ENCODE measurements at places on chromosomes 6 and 20.

- no peak for DNase-seq
Observed at GRCh38 chr6:54737247-54737646, 109.3 kb upstream of the FAM83B start.

DNA sequence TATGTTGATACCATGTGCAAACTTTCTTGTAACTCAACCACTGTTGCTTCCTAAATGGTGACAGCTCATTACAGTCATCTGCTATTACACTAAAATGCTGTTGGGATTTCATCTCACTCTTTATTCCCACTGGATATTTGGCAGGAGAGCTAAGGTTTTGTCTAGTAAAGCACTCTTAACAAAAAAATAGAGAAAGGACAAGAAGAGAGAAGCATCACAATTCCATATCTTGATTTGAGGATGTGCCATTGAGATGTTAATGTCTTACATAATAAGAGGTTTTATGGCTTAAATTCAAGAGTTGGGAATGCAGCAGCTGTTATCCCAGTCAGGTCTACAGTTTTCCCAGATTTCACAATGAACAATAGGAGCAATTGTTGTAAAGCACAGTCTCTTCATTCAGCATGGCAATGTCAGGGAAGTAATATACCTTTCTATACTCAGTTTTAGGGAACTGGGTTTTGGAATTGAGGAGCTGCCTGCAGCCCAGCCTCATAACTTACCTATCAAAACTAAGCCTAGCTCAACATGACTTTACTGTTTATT is 134.9 kb downstream of the ISM1 start:
- DNase-seq: no peak

DNA sequence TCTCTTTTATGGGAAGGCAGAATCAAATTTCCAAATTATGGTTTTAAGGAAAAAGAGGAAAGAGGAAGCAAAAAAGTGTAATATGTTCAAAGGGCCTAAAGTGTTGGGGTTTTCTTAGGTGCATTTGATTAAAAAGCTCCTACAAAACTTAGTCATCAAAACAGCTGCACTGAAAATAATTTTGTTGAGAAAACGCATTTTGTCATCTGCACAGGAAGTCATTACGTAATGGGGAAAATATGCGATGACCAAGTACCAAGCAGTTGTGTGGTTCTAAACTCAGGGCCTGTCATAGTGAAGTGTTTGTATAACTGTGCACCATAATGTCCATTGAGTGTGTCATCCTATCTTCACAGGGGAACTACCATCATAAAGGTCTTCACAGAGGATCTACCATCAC is 15.6 kb downstream of the HAO1 start:
- DNase-seq: no peak

DNA sequence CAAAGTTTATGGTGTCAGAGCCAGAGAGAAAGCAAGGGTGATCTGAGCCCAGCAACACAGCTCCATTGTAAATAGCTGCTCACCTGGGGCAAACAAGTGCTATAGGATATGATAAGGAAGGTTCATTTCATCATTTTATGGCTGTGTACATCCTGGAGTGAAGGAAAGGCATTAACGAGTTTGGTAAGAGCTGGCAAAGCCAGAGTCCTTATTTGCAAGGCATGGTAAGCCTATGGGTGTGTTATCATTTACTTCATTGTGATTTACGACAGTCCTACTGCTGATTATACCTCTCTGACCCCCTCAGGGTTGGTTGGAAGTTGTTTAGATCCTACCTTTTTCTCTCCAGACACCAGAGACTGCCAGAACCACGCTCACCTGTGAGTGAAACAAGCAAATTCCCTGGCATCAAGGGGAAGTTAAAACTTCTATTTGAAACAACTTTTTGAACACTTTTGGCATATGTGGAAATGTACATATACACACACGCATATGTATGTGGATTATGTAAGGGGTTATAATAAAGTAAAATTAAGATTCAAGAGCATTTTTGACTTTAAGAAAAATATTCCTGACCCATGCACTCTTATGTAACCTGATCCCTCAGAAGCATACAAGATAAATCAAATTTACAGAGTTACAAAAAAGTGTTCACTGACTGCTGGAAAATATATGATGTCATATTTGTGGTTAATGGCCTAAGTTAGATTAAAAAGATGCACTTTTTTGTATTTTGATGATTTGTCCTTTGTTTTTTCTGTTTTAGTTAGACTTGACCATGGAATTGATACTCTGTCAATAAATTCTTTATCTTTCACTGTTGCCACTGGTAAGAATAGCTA is 40.4 kb upstream of the EDN1 start:
- no peak for DNase-seq

GRCh38 chr6:18280084-18280483 is 15.8 kb upstream of the DEK start:
- no peak for DNase-seq

GRCh38 chr20:36585410-36586125 is 12.2 kb downstream of the TGIF2 start:
- DNase-seq: no peak

- no peak for DNase-seq
Observed at GRCh38 chr20:53794529-53795115, 201.0 kb upstream of the ZNF217 start.

DNA sequence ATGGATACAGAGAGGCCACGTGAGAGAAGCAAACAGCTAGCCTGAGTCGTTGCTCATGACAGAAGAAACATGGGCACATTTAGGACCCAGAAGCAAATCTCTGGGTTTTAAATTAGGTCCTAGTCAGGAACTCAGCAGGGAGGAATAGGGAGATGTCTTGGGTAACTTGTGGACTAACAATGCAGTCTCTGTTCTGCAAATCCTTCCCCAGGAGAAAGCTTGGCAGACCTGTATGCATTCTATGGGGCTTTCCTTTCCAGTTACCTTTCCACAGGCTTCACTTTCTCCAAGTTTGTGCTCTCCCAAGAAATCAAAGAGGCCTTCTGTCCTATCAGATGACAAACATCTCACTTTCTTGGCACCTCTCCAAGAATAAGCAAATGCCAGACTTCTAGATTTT is 47.2 kb upstream of the PLCB4 start:
- DNase-seq: no peak

GRCh38 chr6:136464148-136464547 is 86.1 kb downstream of the MAP7 start:
- DNase-seq: no peak

GRCh38 chr6:67722861-67723261 is 912.2 kb upstream of the ADGRB3 start:
- DNase-seq: no peak
